ENCODE measurements at places on chromosomes 2 and 18.

GRCh38 chr2:155841442-155841841 lies 491.1 kb downstream of the NR4A2 start:
- no peak for DNase-seq

DNA sequence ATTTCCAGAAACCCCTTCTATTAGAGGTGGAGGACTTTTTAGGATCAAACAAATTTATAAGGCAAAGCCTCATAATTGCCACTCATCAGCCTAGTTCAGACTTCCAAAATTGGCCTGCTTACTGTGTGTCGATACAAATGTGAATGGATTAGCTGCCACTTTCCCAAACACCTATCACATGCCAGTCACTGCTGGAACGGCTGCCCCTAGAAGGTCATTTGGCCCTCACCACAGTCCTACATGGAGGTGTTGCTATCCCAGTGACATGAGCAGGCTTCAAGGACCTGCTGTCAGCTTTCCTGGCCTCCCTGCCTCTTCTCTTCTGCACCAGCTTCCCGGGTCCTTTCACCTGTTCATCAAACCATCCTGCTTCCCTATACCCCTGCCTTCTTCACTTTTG lies 279.2 kb upstream of the SKOR2 start:
- DNase-seq = no peak

DNA sequence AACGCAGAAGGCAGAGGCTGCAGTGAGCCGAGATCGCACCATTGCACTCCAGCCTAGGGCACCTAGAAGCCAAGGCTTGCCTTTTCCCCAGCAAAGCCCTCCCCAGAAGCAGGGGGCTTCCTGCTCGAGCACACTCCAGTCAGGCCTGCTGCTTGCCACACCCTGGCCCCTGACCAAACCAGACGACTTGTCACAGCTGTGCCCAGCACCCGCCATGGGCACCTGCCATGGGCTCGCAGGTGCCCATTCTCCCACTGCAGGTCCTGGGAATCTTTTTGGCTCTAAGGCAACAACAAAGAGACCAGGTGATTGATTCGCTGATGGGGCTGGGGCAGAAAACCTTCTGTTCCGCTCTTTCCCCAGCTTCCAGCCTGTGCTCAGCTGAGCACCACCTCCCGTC lies 4.9 kb downstream of the KCNK3 start:
- no peak for DNase-seq

DNA sequence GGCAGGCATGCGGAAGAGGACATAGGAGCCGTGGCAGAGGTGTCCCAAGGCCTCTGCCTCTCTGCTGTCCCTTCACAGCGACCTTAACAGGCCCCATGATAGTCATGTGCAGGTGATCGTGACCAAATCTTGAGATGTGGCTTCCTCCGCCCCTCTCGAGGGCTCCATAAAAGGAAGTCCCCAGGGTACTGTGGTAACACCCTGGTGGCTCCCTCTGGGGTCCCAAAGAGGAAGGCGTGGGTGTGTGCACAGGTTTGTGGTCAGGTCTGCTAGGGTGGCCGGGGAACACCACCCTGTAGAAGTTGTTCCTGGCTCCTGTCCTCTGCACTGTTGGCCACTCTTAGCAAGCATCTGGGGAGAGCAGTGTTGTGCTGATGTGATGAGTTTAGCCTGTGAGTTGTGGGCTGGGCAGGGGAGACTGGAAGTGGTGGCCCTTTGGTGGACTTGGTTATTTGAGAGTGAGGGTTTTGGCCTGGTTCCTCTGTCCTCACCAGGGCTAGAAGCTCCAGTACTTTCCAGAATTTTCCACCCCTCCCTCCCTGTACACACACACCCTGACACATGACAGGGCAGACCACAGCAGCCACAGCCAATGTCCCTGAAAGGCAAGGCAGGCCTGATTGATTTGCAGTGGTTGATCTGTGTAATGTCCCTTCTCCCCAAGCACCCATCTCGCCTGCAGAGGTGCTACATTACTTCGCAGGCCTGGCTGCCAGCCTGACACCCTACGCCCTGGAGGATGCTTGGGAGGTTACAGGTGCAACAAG lies 68.9 kb upstream of the BOD1L2 start:
- DNase-seq = no peak

DNA sequence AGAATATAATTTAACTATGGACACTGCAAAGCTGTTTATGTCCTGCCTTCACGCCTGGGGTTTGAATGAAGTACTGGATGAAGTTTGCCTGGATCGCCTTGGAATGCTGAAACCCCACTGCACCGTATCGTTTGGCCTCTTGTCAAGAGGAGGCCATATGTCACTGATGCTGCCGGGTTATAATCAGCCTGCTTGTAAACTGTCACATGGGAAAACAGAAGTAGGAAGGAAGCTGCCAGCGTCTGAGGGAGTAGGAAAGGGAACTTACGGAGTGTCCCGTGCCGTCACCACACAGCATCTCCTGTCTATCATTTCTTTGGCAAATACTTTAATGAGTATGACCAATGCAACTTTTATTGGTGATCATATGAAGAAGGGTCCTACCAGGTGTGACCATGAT lies 105.8 kb downstream of the WDR7 start:
- no peak for DNase-seq

DNA sequence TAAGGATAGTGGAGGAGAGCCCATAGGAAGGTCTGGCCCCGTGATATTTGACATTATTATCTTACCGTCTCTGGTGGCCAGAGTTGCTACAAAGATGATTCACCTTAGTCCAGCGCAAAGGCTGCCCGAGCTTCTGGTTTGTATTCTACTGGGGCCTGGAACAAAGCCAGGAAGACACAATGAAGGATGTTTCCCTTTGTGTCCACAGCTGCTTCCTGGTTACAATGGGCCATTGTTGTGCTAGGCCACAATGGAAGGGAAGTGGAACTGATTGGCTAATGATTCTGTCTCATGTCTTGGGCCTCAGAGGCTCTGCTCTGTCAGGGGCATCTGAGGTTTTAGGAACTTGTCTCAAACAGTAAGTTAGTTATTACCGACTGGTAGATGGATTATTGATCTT lies 132.2 kb downstream of the TDRD15 start:
- DNase-seq = no peak

GRCh38 chr2:143435131-143435530 lies 305.9 kb downstream of the ARHGAP15 start:
- no peak for DNase-seq

GRCh38 chr2:183117226-183117625 lies 7.0 kb upstream of the NUP35 start:
- DNase-seq = no peak

GRCh38 chr2:114683251-114683650 lies 240.8 kb downstream of the DPP10 start:
- no peak for DNase-seq

- no peak for DNase-seq
These were observed 258.1 kb upstream of the RAB12 start for GRCh38 chr18:8351161-8351560.

GRCh38 chr2:231185886-231186285 lies 12.5 kb upstream of the ARMC9 start:
- no peak for DNase-seq

GRCh38 chr18:38198526-38198925 lies 632.9 kb upstream of the CELF4 start:
- DNase-seq = no peak

DNA sequence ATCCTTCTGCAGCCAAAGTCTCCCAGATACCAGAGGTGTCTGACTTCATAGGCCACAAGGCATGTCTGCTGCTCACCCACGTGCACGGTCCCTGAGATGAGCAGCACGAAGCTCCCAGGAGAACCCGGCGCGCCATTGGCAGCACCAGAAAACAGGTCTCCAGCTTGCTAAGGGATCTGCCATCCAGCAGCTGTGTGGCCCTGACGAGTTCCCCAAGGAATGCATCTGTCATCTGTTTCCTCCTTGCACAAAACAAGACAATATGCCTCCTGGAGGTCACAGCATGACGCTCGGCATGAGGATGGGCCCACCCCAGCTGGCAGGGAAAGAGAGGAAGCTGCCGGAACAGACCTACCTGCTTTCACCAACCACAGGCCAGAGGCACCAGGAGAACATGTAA lies 29.2 kb downstream of the HS6ST1 start:
- DNase-seq = no peak

DNA sequence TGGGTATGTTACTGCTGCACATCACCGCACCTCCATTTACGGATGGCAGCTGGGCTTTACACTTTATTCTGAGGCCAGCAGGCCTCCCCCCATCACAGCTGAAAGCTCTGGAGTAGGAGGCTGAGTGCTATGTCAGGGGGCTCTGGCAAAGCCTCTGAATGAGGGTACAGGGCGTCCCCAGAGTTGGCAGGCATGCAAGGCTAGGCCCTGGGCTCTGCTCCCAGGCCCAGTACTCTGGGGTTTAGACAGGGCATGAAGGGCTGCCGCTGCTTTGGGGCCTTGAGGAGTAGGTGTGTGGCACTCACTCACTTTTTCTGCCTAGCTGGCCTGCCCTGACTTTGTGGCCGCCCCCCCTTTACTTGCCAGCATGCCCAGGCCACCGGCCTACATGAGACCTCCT lies 90.8 kb downstream of the WDSUB1 start:
- no peak for DNase-seq

DNA sequence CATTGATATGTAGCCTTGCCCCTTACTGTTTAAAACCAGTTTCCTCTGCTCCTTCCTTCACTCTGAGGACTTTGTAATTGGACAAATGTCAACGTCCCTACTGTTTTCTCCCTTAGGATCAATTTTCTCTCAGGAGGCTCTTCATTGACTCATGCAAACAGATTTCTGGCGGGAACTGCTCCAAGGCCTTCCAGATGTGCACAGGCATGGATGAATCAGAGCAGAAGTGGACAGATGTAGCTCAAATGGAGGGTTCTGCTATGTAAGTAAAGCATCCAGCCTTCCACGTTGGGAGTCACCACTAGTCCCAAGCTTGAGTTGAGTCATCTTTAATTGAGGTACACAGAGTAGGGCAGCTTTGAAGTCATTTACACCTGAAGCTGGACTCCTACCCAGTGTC lies 34.1 kb upstream of the ZDBF2 start:
- DNase-seq = no peak

- DNase-seq = no peak
These were observed 109.7 kb downstream of the NOL4 start for GRCh38 chr18:34114996-34115395.

- DNase-seq = no peak
These were observed 7.7 kb downstream of the MGAT5 start for GRCh38 chr2:134261398-134262131.

GRCh38 chr2:147511491-147511948 lies 333.3 kb upstream of the ACVR2A start:
- DNase-seq = peak; percentile 3

DNA sequence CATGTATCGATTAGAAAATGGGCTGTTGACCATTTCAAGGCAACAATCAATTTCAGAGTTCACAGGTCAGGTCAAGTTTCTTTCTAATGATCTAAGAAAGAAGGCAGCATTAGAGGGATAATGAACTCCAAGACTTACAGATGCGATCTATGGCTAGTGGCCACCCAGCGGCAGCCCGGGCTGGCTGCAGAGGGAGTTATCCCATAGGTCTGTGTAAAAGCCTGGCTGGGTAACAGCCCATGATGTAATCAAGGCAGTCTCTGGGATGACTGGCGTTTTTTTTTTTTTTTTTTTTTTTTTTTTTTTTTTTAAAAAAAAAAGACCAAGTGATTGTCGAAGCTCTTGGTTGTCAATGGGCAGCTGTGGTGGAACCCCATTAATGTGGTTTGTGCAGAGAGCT lies 171.1 kb upstream of the SKOR2 start:
- DNase-seq = no peak

- DNase-seq = no peak
These were observed 373 bp downstream of the EIPR1 start for GRCh38 chr2:3377279-3377611.

DNA sequence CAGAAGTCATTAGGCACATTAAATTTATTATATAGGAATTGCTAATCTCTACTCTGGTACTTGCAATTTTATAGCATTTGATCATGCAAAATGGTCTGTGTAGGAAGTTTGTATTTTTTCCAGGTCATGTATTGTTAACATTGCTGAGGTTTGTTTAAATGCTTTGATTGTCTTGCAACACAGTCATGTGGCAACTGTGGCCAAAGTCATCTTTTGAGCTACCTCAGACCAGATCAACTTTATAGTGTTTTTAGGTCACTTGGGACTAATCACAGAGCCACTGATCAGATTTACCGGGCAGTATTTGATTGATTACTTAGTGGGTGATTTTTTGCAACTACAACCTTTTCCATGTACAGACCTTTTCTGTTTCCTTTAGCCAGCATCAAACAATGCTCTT lies 3.7 kb downstream of the SERPINB5 start:
- no peak for DNase-seq

GRCh38 chr2:122634256-122634655 lies 878.8 kb downstream of the TSN start:
- no peak for DNase-seq

DNA sequence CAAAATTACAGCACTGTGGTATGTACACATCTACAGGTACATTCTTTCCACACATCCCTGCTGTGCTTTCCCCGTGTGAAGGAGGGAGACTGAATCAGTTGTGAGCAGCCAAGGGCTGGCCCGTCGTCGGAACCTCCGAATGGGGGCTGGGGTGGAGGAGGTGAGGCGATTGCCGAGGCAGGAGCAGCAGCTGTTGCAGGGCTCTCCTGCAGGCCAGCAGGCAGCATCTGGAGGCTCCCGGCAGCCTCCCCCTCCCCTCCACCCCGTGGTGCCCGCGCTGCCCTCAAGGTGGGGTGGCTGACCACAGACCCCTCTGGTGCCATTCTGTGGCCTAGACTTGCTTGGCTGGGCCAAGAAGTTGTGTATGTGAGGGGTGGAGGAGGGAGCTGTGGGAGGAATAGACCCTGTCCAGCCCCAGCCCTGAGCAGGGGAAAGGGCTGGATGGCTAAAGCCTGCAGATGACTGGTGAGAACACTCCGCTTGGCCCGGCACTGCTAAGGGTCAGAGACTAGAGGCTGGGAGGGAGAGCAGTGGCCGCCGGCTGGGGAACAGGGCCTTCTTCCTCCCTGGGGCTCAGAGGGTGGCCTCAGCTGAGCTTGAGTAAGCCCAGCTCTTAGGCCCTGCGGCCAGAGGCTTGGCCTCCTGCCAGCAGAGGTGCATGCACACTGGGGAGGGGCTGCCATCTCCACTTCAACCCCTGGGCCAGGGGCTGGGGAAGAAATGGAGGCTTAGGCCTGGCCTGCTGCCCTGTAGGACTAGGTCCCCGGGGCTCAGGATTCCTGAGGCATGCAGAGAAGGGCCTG lies 7.6 kb downstream of the STAMBP start:
- DNase-seq = no peak

DNA sequence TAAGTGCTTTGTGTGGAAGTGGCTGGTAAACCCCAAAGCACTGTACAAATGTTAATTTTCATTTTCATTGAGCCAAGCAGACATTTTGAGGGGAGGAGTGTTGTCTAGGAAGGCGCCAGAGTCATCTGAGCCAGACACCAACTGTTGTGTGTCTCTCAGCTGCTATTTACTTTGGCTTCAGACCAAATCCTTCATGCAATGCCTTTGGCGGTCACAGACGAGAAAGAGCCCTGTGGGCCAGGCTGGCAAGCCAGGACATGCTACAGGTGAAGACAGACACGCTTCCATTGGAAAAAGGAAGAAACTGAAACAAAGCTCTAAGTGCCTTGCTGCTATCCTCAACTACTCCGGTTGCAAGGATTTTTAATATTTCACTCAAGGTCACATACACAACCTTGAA lies 115.4 kb upstream of the CDC42EP3 start:
- no peak for DNase-seq
